ENCODE measurements at places on chromosomes 6 and 20.

- DNase-seq, result no peak
Measured at GRCh38 chr6:162289972-162290371, 437.6 kb downstream of the PRKN start.

GRCh38 chr6:150251566-150252186 lies 108.8 kb downstream of the PPP1R14C start:
- no peak for DNase-seq

DNA sequence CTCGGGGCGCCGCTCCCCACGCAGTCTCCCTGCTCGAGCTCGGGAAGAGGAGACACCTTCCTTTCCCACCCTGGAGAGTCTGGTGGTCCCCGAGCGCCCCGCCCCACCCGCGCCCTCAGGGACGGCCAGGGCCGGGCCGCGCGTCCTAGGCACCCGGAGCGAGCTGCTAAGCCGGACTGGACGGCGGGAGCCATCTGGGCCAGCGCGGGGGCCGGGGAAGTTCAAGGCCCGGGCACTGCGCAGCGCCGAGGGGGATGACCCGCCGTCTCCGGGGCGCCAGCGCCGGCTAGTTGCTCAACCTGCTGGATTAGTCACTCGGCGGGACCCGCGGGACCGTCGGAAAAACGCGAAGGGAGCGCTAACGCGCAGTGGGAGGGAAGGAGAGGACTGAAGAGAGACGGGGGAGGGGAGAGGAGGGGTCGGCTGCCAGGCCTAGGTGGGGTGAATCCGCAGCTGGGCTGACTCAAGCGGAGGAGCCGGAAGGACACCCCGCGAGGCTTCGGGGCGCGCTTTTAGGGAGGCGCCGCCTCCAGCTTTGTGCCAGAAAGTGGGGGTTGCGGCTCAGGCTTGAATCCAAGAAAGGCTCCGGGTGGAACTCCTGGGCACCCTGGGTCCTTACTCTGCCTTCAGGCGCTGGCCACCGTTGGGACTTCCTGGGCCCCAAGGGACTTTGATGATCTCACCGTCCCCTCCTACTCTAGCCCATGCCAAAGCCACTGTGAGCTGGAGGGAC lies 75.7 kb upstream of the FOXP4 start:
- DNase-seq, result no peak

- DNase-seq, result no peak
Measured at GRCh38 chr6:169839493-169839892, 88.1 kb downstream of the ERMARD start.

DNA sequence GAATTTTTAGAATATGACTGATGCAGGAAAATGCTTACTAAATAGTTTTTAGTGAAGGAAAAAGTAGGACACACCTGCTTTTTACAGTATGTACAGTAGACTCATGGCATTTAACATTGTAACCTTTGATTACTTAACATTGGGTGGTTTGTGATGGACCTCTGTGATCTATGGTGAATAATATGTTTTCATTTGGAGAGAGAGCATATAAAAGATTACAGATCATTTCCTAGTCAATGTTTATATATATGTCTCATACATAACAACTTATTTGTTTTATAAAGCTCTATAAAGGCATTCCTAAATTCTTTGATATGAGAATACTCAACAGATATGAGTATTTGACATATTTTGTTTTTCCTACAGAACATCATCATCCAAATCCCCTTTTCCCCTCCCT lies 129.3 kb upstream of the PDE7B start:
- DNase-seq, result no peak

- DNase-seq, result no peak
Measured at GRCh38 chr6:141056945-141057625, 1075.6 kb upstream of the GJE1 start.

GRCh38 chr6:31529329-31530150 lies 778 bp downstream of the MCCD1 start:
- DNase-seq, result no peak

GRCh38 chr6:154893917-154894316 lies 101.2 kb upstream of the TIAM2 start:
- no peak for DNase-seq

GRCh38 chr20:919491-919916 lies 3.4 kb upstream of the ANGPT4 start:
- no peak for DNase-seq

- no peak for DNase-seq
Measured at GRCh38 chr6:152146385-152146784, 338.9 kb downstream of the ESR1 start.

DNA sequence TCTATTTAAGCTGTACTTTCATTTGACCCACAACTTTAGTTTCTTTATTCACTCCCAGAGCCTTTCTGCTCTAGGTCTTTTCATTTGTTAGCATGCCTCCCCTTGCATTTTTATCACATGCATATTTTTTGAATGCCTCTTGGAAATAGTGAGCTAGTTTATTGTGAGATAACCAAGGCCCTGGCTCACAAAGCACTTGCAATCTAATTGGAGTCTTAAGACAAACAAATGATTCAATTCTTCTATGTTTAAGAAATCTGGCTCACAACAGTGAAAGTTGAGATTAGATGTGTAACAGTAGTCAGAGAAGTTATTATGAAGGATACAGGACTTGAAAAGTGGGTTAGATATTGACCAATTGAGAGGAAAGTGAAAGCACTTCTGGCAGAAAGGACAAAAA lies 173.4 kb downstream of the MOXD1 start:
- DNase-seq, result no peak

All from CD4-positive, alpha-beta T cell treated with Interleukin-4 for 1 hour (primary cell).